ENCODE measurements at places on chromosomes 4 and X.

- no peak for DNase-seq
Observed at GRCh38 chrX:30504309-30504708, 73.3 kb downstream of the TASL start.

- no peak for DNase-seq
Observed at GRCh38 chr4:34432706-34433105, 1811.6 kb downstream of the ARAP2 start.

GRCh38 chr4:124828382-124828781, 115.8 kb upstream of the ANKRD50 start:
- no peak for DNase-seq

GRCh38 chr4:32645653-32646052, 1925.5 kb downstream of the PCDH7 start:
- DNase-seq = no peak

GRCh38 chr4:2449511-2450392, 19.2 kb upstream of the RNF4 start:
- DNase-seq = no peak

DNA sequence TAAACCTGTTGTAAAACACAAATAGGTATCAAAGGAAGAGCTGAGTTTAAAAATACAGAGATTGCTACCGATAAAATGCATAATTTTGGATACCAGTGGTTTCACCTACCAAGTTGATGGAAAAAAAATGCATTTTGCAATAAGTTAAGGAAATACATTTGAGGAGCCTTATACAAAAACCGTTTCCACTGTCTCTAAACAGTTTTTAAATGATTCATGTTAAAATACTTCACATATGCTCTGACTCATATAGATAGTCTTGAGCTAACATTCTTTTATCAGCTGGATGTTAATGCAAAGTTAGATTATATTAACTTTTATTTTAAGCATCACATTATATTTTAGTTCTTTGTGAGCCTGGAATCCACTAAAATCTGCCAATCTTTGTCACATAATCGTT, 50.6 kb upstream of the ANKRD17 start:
- no peak for DNase-seq

- no peak for DNase-seq
Observed at GRCh38 chr4:39045827-39046221, 13.6 kb upstream of the TMEM156 start.

Data from transverse colon (tissue), 4 donors.